Left colon (tissue), 2 donors: ENCODE measurements at places on chromosomes 2 and 18.

DNA sequence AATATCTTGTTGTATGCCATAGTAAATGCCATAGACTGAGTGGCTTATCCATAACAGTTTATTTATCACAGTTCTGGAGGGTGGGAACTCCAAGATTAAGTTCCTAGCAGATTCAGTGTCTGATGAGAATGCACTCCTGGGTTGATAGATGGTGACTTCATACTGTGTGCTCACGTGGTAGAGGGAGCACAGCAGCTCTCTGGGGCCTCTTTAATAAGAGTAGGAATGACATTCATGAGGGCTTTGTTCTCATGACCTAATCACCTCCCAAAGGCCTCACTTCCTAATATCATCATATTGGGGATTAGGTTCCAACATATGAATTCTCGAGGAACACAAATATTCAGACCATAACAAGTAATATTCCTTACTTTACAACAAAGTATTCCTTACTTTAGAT is 98.1 kb upstream of the SH3BP4 start:
- DNase-seq = no peak

DNA sequence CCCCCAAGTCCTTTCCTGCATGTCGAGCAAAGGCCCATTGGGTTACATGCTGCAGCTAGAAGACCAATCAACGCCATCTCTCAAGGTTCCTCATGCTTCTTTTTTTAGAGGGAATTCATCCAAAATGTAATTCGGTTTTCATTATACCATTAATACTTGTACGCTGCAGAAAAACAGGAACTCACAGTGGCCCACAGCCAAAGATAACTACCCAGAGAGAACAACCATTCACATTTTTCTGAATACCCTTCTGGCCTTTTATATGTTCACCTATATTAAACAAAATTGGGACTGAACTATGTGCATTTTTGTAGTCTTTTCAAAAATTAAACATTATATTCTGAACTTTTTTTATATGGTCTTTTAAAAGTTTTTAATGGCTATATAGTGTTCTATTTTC is 25.8 kb downstream of the FARP2 start:
- DNase-seq = no peak

GRCh38 chr2:69384618-69385081 is 2.4 kb downstream of the GFPT1 start:
- no peak for DNase-seq

GRCh38 chr2:135709992-135710391 is 31.7 kb upstream of the UBXN4 start:
- DNase-seq = peak; percentile 58

- no peak for DNase-seq
Observed at GRCh38 chr2:164114937-164115336, 379.1 kb upstream of the FIGN start.

GRCh38 chr2:98985905-98986666 is 50.1 kb upstream of the CRACDL start:
- DNase-seq = no peak

DNA sequence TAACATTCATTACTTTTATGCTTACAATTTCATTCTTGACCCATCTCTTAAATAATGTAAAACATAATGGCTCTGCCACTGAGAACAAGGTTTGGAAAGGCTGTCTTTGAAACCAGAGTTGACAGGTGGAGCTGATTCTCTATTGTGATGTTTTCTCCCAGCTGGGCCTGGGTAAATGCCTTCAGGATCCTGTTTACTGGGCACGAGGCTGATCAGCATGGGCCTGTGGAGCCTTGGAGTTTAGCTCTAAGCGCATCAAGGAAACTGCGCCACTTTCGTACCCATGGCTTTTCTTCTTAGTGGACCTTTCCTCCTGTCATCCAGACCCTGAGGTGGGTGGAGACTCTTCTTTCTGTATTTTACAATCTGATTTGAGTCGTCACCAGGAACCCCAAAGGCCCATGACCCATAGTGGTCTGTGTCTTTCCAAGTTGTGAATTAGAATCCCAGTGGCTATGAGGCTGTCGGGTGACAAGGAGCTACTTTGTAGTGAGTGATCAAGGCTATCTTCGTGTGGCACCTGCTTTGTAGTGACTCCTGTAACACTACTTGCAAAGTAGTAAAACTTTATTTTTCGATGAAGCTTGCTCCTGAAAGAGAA is 123.1 kb downstream of the LPIN1 start:
- DNase-seq = no peak

DNA sequence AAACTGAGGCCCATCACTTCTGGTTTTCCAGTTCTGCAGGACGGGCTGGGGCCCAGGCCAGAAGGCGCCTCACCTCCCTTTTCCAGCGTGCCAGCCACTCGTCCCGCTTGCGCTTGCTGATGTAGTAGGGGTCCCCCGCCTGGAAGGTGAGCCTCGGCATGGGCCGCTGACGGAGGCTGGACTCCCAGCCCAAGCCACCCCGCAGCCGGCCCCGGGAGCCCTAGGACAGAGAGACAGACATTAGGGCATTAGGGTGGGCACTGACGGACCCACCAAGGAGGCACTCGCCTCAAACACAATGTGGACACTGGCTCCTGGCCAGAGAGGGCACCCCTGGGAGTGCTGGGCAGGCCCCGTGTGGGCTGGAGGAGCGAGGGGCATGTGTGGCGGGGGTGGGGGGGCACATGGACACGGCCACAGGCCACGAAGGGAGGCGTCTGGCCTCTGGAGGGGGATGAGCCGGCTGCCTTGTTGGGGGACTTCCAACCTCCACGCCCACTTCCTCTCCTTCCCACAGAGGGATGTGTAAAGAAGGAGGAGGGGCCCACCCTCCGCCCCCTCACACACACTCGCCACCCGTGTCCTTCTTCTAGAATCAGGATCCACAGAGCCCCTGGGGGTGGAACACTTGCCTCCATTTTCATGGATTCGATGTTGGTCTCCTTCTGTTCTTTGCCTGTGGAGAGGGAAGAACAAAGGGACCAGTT is 66.7 kb downstream of the DNMT3A start:
- DNase-seq = peak; percentile 42

DNA sequence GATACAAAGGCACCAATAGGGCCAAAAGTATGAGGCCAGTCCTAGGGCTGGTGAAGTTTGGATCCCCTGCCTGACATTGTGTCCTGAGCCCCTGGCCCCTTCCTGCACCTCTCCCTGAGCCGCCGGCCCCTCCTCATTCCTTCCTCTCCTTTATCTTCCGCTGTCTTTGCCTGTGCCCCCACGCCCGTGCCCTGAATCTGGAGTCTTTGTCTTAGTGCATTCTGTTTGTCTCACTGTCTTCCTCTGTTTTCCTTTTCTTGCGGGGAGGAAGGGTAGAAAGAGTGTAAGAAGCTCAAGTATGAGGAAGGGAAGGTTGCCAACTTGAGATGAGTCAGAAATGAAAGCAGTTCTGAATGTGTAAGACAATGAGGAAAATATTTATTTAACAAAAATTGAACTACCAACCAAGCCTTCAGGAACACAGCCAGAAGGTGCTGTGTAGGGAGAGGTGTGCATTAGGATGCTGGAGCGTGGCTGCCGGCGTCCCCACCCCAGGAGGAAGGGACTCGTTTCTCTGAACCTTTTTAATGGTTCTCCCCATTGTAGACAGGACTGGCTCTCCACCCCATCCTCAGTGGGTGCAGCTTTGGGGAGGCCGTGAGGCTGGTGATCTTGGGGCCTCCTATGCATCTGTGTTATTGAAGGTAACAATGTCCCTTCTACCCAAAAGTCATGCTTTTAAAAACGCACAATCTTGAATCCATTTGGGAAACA is 133.1 kb downstream of the NEDD4L start:
- no peak for DNase-seq

DNA sequence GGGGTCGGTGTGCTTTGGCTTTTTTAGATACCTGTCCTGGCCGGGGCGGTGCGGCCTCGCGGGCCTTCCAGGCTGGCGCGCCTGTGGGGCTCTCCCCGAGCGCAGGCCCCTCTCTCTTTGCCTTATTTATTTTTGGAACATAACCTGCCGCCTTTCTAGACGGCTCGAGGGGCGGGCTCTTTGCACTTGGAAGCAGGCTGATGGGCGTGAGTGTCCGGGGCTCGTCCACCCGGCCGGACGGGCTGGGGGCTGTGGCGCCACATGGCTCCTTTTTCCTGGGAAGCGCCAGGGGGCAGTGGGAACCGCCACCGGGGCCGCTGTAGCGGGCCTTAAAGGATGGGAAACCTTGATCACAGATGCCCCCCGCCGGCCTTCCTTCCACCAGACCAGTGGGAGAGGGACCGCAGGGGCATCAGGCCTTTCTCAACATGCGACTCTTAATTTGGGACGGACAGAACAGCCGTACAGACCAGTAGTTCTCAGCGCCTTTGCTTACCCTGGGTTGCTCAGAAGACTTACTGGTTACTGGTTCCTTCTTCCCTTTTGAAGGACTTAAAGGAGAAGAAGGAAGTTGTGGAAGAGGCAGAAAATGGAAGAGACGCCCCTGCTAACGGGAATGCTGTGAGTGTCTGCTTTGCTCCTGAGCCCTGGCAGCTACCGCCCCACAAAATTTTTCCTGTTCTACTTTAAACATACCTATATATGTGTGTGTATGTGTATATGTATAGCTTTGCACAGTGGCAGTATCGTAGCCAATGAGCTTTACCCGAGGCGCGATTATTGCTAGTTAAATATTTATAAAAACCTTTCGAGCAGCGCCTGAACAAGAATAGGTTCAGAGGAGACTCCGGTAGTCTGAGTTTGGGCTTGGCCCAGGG is 2.7 kb downstream of the PTMA start:
- no peak for DNase-seq

GRCh38 chr18:55457028-55457427 is 131.0 kb downstream of the TCF4 start:
- DNase-seq = no peak

DNA sequence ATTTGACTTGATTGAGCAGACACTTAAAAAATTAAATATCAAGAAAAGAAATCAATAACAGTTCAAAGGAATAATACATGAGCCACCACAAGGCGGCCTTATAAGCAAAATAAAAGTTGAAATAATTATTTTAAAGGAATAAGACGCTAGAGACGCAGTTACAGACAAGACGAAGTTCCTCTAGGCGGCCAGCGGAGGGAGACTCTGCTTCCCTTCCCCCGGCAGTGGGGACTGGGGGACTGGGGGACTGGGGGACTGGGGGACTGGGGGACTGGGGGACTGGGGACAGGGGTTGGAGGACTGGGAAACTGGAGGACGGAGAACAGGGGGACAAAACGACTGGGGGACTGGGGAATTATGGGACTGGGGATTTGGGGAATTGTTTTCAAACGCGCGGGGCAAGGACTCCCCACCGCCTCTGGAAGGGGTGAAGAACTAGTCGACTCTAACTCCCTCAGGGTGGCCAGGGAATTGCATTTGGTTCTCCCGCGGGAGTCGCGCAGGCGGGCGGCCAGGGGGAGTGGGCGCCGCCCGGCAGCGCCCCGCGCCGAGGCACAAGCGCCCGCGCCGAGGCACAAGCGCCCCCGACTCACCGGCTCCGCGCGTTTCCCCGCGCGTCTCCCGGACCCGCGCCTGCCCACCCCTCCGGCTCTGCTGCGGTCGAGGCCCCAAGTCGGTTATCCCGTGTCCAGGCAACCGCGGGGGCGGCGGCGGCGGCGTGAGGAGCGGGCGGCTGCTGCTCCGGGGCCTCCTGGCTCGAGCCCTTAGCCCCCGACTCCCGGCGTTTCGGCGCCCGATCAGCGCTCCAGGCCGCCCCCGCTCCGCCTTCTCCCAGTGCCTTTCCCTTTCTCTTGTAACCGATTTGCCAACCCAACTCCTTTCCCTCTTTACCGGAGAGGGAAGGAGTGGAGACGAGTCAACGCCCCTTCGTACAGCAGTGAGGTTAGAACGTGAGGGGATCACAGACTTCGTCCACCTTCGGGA is at the start of gene CCDC178:
Gene CCDC178 (minus strand): TSS at position 662 of the 984 bp plus-strand sequence. CDS start 28,633 bp downstream, outside the sequence.
- DNase-seq = peak; percentile 16

DNA sequence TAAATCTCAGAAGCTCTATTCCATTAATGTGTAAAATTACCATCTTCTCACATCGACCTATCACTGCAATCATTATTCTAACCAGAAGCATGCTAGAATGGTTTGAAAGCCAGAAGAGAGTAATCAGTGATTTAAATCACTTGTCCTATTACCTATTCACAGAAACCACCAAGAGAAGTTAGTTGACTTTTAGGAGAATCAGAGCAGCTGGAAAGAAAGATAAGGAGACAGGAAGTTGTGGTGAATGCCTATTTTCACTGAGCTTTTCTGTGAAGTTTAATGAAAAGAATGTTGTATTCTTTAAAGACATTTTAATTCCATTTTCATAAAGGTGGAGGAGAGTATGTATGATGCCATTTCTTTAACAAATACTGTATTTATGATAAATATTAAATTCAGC is 352.6 kb upstream of the CRIM1 start:
- no peak for DNase-seq

GRCh38 chr2:149737896-149738295 is 150.3 kb upstream of the MMADHC start:
- no peak for DNase-seq

DNA sequence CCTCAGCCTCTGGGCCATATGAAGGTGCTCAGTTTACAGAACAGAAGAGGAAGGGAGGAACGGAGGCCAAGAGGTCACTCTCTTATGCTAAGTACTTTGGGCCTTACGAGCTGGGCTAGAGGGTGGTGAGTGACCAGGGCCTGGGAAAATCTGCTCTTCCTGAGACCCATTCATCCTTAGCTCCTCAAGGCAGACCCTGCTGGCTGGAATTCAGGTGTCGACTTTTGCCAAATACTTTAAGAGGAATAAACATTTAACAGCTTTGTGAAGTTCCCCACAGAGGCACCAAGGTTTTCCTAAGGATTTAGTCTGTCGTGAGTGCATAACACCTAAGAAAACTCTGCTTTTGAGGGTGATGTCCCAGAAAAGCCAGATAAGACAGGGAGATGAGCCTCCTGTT is 129.7 kb upstream of the SIX2 start:
- no peak for DNase-seq

GRCh38 chr2:19577723-19578122 is 219.3 kb upstream of the OSR1 start:
- no peak for DNase-seq
